ENCODE measurements at places on chromosomes 5 and 9.

DNA sequence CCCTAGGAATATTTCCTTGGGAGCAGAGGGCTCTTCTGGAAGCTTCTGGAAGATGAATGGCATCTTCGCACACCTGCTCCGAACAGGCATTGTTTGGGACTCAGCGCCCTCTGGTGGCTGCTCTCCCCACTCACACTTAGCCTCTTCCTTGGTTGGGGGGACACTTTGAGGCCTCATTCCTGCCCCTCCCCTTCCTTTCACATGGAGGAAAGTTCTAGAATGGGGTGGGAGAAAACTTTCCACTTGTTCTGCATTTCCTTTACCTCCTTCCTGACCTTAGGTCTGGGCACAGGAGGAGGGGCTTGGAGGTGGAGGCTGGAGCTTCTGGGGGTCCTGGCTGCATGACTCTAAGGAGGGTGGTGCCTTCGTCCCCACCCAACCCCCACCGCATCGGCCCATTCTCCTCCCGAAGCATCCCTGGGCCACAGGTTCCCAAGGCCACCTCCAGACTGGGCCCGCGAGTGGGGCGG, 19.3 kb upstream of the SMIM32 start:
- no peak for DNase-seq

DNA sequence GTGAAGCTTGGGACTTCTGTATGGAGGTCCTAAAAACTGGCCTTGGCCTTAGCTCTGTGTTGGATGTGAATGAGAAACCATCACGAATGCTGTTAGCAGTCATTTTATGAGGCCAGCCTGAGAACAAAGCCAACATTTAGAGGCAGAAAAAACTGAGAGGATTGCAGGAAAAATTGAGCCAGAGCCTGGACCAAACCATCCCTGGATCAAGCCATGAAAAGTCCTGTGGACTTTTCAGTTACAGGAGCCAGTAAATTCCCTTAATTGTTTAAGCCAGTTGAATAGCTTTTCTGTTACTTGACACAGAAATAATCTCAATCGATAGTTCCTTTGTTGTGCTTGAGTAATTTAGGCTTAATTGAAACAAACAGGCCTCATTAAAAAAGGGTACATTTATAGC, 42.6 kb upstream of the SPATA31D4 start:
- no peak for DNase-seq

DNA sequence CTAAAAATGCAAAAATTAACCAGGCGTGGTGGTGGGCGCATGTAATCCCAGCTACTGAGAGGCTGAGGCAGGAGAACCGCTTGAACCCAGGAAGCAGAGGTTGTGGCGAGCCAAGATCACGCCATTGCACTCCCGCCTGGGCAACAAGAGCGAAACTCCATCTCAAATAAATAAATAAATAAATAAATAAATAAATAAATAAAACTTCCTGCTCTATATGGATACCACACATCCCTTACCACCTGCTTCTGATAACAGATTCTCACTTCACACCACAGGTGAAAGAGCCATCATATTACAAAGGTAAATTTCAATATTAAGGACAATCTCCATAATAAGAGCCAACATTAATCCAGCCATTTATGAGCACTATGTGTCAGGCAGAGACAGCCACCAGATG, 9.4 kb upstream of the PWWP2A start:
- DNase-seq, result no peak

GRCh38 chr5:74130155-74130897, 504.3 kb downstream of the ARHGEF28 start:
- DNase-seq, result no peak

DNA sequence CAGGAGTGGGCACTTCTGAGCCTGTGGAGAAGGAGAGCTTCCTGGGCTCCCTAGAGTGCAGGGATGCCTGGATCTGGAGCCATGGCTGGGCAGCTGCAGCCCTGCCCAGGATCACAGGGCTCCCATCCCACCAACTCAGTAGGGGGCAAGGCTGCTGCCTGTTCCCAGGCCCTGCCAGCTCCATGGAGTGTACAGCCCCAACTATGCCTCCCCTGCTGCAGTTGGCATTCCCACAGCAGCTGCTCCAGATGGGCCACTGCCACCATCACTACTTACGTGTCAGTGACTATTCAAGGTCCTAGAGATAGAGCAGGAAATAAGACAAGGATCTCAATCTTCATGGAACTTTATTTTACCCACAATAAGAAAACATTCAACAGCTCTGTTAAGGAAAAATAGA, 107.1 kb upstream of the TNPO1 start:
- DNase-seq, result no peak

- no peak for DNase-seq
Observed at GRCh38 chr5:57155033-57155432, 18.8 kb upstream of the GPBP1 start.

DNA sequence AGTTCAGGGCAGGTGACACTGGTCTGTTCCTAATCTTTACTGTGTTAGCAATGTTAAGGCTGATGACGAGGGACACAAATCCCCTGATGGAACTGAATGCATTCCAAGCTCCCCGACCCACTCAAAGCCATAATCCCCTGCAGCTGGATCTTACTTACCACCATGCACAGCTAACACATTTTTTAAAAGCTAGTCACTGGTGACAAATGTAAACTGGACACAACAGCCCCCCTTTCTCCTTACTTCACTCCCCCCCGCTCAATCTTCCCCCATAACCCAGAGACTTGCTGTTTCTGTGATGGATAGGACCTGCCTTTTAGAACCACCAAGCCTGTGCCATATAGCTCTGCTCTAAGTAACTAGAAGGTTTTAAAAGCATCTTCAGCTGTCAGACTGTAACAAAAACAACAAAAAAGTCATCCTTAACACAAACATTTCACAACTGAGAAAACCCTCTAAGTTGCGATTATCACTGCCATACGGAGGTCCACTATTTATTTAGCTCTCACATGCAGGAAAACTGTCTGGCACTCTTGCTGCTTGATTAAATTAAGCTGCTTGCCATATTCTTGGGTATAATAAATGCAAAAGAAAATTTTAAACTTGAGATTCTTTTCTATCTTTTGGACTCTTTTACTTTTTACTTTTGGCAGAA, 44.4 kb downstream of the BNC2 start:
- DNase-seq, result no peak

- DNase-seq, result peak; percentile 96
Observed at GRCh38 chr5:59039296-59040023, 456.6 kb downstream of the RAB3C start.

GRCh38 chr5:128778474-128778873, 186.8 kb upstream of the SLC27A6 start:
- DNase-seq, result no peak

DNA sequence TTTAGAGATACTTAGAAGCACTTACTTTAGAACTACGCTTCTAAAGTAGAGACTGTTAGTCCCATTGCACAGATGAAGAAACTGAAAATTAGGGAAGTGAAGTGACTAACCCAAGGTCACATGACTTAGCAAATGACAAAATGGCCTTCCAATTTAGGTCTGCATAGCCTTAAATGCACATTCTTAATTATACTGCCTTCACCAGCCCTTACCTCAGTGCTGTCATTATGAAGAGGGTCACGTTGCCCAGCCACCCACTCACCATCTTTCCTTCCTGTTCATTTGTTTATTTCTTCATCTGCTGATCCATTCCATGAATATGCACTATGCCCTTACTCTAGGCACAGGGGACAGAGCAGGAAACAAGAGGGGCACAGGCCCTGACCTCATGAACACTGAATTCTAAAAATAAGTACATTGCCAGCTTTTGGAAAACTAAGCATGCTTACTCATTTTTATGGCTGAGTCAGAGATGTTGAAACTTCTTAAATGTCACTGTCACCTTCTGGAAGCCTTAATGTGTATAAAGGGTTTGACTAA, 8.6 kb downstream of the HAVCR2 start:
- DNase-seq, result no peak

GRCh38 chr5:143290125-143290524, 113.4 kb downstream of the NR3C1 start:
- DNase-seq, result no peak

- no peak for DNase-seq
Observed at GRCh38 chr9:93051680-93052089, 6.8 kb upstream of the SUSD3 start.

DNA sequence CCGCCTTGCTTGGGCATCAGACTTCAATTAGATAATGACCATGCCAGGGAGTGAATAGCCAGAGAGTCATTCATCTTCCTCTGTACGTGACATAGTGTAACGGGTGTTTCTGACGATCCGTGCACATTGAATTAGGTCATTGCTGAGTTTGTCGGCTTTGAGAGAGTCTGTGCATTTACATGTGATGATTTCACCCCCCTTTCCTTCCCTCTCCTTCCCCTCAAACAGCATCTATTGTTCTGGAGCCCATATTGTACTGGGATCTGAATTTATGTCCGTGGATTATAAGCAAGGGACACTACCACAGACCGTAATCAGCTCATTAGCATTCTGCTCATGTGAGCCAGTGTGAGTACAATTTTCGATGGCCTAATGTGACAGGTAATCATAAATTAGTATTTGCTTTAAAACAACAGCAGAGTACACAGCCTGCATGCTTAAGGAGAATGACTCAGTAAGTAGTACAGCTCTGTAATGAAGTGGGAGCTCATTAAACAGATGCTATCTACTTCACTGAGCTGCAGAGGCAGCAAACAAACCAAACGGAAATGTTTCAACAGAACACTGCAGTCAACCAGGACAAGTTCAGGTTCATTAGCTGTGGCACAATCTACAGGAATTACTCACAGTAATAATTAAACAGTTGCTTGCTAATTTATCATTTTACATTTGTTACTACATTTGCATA, 302.1 kb downstream of the CSNK1G3 start:
- DNase-seq, result no peak

All from Right ventricle myocardium inferior (tissue), 1 donor.